Fibroblast of mammary gland (primary cell): ENCODE measurements at places on chromosomes 6 and 20.
A peak's percentile ranks its signal among the peaks of the same experiment; 100 is the strongest.

GRCh38 chr6:33438978-33439594 is 15.3 kb upstream of the ZBTB9 start:
- no peak for DNase-seq

DNA sequence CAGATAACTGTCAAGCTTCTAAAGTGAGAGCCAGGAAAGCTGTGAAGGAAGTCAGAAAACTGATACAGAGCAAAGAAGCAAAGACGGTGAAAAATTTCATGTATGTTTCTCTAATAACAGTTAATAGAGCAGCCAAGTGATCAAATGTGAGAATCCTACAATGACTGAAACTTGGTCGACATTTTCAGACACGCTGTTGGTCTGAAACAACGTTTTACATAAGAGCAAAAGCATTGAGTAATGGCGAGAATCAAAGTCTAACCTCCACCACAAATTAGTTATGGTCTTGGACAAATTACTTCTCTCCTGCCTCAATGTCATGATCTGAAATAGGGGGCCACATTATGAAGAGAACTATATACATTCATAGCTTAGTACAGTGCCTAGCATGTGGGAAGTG is 3.3 kb downstream of the MKKS start:
- DNase-seq: no peak

- DNase-seq: no peak
Measured at GRCh38 chr20:54290636-54291035, 82.7 kb downstream of the PFDN4 start.

DNA sequence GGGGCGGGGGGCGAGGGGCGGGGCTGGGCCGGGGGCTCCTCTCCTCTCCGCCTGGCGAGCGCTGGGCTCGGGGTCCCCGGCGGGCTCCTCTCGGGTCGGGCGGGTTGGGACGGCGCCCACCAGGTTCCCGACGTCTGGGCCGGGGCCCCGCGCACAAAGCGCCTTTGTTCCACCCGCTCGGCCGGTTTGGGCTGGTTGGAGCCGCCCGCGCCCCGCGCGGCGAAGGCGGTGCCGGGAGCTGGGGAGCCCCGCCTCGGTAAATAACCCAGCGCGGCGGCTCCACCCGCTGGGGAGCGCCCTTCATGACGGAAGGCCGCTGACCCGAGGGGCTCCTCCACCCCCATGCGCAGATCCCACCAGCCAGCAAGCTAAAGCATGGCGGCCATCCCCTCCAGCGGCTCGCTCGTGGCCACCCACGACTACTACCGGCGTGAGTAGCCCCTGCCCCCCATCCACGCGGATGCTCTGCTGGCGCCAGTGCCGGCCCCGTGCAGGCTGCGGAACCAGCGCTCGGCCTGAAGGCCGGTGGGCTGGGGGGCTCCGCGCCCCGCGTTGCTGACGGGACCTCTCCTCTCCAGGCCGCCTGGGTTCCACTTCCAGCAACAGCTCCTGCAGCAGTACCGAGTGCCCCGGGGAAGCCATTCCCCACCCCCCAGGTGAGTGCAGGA is 503 bp downstream of the PPDPF start:
- DNase-seq: peak; percentile 60

- no peak for DNase-seq
Measured at GRCh38 chr20:24681634-24682495, 212.4 kb downstream of the SYNDIG1 start.

DNA sequence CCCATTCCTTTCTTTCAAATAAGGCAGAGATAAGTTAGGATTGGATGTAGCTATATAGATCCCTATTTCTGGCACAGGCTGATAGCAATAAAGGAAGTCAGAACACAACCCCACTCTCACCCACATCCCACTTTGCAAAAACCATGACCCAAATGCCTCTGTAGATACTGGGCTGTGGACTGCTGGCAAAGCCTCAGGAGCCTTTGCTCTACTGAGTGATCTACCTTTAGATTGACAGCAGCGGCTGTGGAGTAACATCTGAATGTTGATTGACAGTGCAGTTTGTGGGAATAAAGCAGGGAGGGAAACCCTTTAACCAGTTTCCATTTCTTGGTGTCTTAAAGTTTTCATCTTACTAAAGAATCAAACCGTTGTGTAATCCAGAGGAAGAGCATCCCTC is 6.7 kb upstream of the TMEM30A start:
- DNase-seq: no peak

- DNase-seq: no peak
Measured at GRCh38 chr6:142855893-142856623, 88.9 kb downstream of the HIVEP2 start.

GRCh38 chr6:10668126-10668917 is 26.1 kb downstream of the C6orf52 start:
- DNase-seq: no peak

- peak; percentile 80 for DNase-seq
Measured at GRCh38 chr6:137871831-137872454, 4.9 kb downstream of the TNFAIP3 start.

DNA sequence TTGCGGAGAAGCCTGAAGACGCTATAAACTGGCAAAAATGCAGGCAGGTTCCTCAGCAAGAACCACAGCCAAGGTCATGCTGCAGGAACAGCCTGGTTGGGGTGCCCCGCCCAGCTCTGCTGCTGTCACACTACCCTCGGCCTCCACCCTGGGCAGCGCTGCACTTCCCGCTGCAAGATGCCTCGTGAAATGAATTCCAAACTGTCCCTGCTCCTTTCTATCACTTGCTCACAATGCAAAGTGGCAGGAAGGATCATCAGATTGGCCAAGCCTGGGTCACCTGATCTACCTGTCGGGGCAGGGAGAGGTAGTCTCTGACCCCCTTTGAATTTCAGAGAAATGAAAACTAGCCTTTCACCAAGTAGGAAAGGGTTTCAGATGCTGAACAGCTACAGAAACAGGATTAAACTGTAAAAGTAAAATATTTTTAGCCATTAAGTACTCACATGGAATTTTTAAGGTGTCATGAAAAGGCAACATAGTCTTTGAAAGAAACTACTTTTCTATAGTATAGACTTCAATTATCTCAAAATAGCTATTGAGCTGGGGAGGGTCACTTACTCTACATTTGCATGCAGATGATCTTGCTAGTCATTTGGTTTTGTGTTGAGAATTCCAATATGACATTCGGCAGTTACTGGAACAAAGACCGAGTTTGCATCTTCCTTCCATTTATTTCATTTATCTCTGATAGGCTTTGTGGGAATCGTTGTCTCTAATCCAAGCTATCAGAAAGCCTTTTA is 236.4 kb upstream of the ASCC3 start:
- DNase-seq: no peak

- DNase-seq: peak; percentile 70
Measured at GRCh38 chr20:16476032-16476431, 97.2 kb downstream of the KIF16B start.

- DNase-seq: no peak
Measured at GRCh38 chr6:134003542-134003951, 48.9 kb downstream of the SLC2A12 start.

DNA sequence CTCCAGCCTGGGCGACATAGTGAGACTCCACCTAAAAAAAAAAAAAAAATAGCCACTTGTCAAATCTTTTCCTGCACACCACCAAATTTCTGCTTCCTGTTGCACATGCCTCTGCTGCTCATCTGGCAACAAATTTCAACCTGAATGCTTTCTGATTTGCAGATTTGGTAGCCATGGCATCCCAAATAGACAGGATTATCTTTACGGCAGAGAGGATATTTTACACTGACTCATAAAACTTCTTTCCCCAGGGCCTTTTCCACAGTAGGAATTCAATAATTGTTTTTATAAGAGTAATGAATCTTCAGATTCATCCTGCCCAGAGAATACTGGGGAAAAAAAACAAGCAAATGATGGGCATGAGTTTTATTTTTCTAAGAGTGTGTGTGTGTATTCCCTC is 264.6 kb downstream of the FRK start:
- no peak for DNase-seq
